ENCODE measurements at places on chromosomes 3 and 15.

GRCh38 chr3:180678231-180678630, 1.1 kb downstream of the CCDC39 start:
- DNase-seq = no peak

GRCh38 chr3:2244137-2244536, 145.5 kb downstream of the CNTN4 start:
- DNase-seq = no peak

- no peak for DNase-seq
These were observed 185.9 kb upstream of the NSMCE3 start for GRCh38 chr15:29455530-29455929.

- DNase-seq = peak; percentile 51
These were observed at the start of gene FBN1 for GRCh38 chr15:48645558-48646330. Gene FBN1, minus strand, starts transcription at chr15:48645709. Its CDS starts 940 bp downstream, at chr15:48644769.
